ENCODE measurements at places on chromosomes 12 and 14.

DNA sequence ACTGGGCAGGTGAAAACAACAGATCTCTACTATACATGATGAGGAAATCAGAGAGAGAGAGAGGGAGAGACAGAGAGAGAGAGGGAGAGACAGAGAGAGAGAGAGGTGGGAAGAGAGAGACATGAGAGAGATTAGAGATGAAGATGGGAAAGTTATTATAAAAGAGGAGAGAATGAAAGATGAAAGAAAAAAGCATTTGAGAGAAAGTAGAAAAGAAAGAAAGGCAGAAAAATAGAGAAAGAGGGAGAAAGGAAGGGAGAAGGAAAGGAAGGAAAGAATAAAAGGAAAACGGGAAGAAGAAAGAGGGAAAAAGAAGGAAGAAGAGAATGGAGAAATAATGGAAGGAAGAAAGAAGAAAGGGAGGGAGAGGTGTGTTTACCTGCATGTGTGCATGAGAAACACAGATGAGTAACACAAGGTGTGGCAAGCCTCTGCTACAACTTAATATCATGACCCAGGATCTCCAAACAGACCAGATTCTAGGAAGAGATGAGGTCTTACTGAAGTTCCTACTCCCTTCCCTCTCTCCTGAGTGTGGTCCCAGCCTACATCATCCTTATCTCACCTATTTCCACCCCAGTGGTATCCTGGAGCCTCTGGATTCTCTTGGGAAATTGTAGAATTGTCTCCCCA, 176.3 kb downstream of the C12orf75 start:
- no peak for DNase-seq

DNA sequence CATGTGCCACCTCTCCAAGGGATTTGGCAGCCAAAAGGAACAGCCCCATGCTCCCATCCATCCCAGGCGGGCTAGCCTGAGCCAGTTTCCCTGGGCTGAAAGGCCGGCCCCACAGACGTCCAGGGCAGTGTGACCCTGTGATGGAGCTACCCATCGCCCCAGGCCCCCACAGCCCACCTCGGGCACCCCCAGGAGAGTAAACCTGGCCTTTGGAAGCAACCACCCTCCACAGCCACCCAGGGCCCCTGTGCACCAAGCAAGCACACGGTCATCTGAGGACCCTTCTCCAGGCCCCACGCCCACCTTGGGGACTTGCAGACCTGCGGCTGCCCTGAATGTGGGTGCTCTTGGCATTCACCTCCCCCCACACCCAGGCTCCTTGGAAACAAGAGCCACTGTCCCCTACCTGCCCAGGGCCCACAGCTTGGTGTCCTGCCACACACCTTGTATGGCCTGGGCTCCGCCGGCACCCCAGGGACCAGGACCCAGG, 8.4 kb downstream of the AHNAK2 start:
- DNase-seq = no peak

DNA sequence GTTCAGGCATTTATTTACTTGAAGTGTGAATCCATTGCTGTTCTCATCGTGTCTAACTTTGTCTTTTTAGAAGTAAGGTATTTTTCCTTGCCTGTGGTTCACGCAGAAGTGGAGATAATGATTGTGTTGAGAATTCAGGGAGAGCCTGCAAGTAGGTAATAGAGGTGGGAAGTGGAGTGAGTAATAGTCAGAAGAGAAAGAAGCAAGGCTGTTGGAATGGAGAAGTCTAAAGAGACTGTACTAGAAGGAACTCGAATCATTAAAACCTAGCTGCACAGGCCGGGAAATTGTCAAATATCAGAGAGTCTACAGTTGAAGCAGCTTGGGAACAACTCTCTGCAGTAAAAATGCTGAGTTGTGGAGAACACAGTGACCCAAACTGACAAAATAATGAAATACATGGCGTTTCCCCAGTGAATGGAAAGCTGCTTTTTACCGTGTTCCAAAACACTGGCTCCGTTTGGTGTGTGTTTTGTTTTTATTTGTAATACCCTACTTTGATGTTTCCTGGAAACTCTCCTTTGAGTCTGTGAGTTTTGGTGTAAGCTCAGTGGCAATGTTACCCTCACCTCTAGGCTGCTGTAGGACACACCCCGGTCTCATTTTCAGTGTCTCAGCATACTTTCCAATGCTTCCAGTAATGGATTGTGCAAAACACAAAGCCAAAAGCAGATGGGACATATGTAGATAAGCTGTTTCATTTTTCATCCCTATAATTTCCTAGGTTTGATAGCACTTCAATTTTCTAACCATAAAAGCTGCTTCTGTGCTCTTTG, 146.6 kb downstream of the CRADD start:
- DNase-seq = no peak

GRCh38 chr14:99744199-99744872, 48.9 kb upstream of the EML1 start:
- DNase-seq = no peak

DNA sequence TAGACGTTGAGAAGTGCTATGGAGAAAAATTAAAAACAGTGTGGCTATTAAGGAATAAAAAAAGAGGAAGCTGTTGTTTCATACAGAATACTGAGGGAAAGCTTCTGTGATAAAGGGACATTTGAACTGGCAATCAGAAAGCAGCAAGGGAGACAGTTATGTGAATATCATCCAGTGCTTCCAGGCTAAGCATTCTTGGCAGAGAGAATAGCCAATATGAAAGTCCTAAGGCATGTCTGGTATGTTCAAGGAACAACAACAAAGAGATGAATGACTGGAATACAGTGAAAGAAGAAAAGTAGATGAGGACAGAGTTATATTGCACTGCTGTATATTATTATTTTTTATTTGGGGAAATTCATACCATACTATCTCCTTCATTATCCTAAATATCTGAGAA, 23.9 kb downstream of the SCAF11 start:
- no peak for DNase-seq

DNA sequence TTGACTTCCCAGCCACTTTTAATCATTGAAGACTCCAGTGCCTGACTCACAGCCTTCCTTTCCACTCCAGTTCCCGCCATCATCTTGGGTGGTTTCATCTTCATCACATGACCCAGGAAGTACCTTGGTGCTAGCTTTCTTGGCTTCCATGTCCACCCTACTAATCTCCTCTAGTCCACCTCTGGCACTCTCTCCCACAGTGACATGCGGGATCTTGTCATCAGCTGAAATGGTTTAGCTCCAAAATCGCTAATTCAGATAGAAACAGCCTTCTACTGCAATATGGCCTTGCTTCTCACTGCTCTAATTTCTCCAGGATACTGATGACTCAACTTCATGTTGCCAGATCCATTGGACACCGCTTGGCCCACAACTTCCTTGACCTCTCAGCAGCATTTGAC, 24.5 kb downstream of the WDR20 start:
- no peak for DNase-seq
